ENCODE measurements at places on chromosomes 5 and 9.

GRCh38 chr5:170388818-170389549 is at the start of gene KCNMB1:
TSS of gene KCNMB1 (minus strand) at chr5:170389367. CDS start at chr5:170385447, 3,920 bp downstream.
- no peak for DNase-seq

DNA sequence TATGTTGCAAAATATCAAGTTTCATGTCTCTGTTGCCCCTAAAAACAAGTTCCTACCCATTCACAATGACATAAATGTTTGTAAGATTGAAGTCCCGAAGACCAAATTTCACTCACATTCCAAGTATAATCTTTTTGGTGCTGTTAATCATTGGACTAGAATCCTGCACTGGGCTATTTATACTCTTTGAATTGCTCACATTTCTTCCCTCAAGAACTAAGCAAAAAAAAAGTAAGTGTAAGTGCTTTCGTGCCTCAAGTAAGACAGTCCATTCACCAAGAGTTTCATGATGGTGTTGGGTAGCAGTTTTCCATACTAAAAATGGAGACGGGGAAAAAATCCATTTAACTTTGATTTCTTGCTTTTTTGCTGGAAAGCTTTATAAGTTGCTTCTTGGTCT is 242.3 kb downstream of the EBF1 start:
- DNase-seq, result no peak

DNA sequence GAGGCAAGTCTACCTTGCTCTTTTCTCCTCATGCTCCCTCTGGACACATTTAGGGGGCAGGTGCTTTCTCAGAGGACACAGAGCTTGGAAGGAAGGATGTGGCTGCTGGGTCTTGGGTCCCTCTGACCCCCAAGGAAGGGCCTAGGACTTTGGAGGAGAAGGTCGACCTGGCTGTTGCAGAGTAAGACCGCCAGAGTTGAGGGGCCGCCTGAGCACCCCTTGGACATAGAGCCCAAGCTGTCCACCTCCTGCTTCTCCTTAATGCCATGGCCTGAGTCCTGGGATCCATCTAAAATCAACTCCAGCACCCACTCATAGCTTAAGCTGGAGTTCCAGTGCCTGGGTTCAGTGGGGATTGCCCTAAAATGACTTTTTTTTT is 20.6 kb downstream of the LAMC3 start:
- no peak for DNase-seq

- no peak for DNase-seq
These were observed 62.5 kb downstream of the GIN1 start for GRCh38 chr5:103057208-103058130.

DNA sequence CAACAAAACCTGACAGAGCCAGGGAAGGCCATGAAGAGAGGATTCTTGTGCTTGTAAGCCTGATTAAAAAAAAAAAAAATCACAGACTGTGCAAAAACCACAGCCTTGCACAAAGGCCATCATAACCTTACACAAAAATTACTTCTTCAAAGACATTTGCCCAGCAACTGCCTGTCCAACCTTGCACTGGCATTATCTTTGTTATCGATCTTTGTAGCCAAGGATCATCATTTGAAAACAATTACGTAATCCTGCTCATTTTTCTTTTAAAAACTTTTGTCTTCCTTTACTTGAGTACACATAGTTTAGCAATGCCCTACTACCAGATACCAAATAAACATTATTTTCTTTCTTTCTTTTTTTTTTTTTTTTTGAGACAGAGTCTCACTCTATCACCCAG is 125.1 kb downstream of the TEX10 start:
- no peak for DNase-seq

All from activated T-helper 1 cell treated with anti-CD3 and anti-CD28 coated beads, Interleukin-2, amount 50 U/mL, for 16 hours (primary cell).